Activated naive CD8-positive, alpha-beta T cell treated with anti-CD3 and anti-CD28 coated beads, Interleukin-2, amount 10 ng/mL, durations not matched to agents 7 days and 5 days (primary cell): ENCODE measurements at places on chromosomes 2 and 18. TPM values are rescaled to one million over a fixed set of nuclear protein-coding genes. Genes with fewer than 3 reads are reported as not detected.

Gene SLC4A5
- total RNA-seq, result 6.6 TPM

GRCh38 chr2:157173740-157174184 is 83.7 kb upstream of the GALNT5 start:
- no peak for DNase-seq

Gene ANKRD23
- total RNA-seq, result 16.5 TPM

DNA sequence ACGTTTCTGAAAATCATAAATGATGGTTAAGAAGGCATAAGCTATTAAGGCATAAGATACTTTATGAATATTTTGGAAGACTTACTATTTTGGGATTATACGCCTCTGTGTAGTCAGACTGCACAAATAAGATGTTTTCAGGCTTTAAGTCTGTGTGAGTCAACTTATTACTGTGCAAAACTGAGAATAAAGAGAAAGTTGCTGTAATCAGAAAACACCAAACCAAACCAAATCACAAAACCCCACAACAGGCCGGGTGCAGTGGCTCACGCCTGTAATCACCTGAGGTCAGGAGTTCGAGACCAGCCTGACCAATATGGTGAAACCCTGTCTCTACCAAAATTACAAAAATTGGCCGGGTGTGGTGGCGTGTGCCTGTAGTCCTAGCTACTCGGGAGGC is 7.7 kb downstream of the CLK1 start:
- no peak for DNase-seq

Gene BMP10
- not detected for total RNA-seq

- DNase-seq, result no peak
Measured at GRCh38 chr2:219087848-219088247, 27.1 kb upstream of the IHH start.

Gene PJVK
- 2.3 TPM for total RNA-seq

DNA sequence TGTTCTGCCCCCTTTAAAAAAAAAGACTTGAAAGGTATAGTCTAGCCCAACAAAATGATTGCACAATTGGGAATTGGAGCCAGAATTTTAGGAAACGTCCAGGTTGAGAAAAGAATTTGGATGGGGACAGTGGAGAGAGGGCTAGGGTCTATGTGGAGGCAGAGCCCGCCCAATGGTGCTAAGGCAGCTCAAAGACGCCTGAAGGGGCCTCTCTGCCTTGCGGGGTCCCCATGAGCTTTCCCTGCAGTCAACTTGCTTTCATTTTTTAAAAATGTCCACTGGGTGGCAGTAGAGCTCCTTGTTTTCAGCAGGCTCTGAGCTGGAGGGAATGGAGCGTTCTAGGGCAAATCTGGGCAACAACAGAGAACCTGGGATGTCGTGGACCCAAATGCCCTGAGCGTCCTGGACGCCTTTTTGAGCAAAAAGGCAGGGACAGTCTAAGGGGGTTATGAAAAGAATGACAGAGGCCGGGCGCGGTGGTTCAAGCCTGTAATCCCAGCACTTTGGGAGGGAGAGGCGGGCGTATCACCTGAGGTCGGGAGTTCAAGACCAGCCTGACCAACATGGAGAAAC is 40.2 kb upstream of the ITM2C start:
- DNase-seq, result peak; percentile 52
